Testis (tissue), 5 donors: ENCODE measurements at places on chromosomes 1 and 21. TPM values are rescaled to one million over a fixed set of nuclear protein-coding genes. Genes with fewer than 3 reads are reported as not detected.

Gene TGFBR3
- polyA plus RNA-seq, result 37.2 TPM

Gene PIK3C2B
- polyA plus RNA-seq, result 7.6 TPM

- no peaks in the 10 kb centered on the region for H3K36me3 ChIP-seq
- H3K27ac ChIP-seq, result no peak overlapping the region
- no peaks in the 10 kb centered on the region for H3K4me1 ChIP-seq
- no peak overlapping the region for H3K4me3 ChIP-seq
- H3K27me3 ChIP-seq, result no peaks in the 10 kb centered on the region
Observed at GRCh38 chr1:90911353-90911752, 110.5 kb downstream of the ZNF644 start.

DNA sequence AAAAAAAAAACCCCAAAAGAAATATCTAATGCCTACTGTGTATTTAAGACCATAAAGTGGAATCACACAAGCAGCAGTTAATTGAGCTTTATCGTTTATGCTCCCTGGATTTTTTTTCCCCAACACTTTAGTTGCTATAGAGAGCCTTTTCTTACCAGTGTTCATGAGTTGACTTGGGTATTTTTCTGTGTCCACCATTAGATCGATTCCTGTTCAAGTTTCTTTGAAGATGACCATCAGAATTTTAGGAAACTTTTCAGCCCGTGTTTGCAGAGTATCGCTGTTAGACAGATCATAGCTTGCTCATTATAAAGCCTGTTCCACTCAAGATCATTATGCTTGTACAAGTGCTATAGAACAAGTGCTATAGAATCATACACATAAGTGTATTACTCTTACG is 1.5 kb downstream of the RALGPS2 start:
- H3K4me3 ChIP-seq, result peak overlapping the region; percentile 93
- H3K27ac ChIP-seq, result peak overlapping the region; percentile 94
- no peaks in the 10 kb centered on the region for H3K36me3 ChIP-seq
- no peaks in the 10 kb centered on the region for H3K4me1 ChIP-seq
- no peak for DNase-seq

DNA sequence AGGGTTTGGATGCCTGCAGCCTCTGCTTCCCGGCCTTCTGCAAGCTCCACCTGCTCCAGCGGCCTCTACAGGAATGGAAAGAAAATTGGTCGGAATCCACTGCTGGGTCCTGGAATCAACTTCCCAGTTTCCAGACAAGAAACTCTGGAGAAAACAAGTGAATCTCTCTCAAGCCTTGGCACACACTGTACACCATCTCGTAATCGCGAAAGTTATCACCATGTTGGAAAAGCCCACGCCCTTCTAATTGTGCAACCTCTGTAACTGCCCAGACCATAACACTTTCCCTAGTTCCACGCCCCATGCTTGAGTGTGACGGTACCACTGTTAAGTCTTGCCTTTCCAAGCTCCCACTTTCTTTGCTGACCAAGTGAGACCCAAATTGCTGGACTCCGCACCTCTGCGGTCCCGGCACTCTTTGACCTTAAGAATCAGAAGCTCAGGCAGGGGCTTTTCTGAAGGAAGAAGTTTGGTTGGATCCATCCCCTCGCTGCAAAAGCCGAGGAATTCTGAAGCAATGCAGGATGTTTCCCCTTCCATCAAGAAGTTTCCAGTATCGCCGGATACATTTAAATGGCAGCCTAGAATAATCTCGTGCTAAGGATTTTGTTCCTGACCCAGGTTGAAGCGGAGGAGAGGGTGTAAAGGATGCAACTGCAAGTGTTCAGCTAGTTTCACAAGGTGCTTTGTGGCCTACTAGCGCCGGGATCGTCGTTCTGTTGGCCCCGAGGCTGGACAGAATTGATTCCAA is 6.2 kb downstream of the NR5A2 start:
- H3K27me3 ChIP-seq, result no peaks in the 10 kb centered on the region
- no peak overlapping the region for H3K27ac ChIP-seq
- H3K4me1 ChIP-seq, result peaks cover 9% of the 10 kb centered on the region
- DNase-seq, result no peak
- H3K36me3 ChIP-seq, result no peaks in the 10 kb centered on the region
- no peak overlapping the region for H3K4me3 ChIP-seq

DNA sequence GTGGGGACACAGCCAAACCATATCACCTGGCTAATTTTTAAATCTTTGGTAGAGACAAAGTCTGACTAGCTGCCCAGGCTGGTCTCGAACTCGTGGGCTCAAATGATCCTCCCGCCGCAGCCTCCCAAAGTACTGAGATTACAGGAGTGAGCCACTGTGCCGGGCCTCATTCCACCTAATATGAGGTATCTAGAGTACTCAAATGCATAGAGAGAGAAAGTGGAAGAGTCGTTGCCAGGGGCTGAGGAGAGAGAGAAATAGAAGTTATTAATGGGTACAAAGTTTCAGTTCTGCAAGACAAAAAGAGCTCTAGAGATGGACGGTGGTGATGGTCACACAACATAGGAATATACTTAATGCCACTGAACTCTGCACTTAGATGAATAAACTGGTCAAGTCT is 119.6 kb downstream of the TOMM20 start:
- no peak for DNase-seq
- no peak overlapping the region for H3K27ac ChIP-seq
- H3K4me3 ChIP-seq, result no peak overlapping the region
- no peaks in the 10 kb centered on the region for H3K27me3 ChIP-seq

- peak overlapping the region; percentile 63 for H3K4me3 ChIP-seq
- no peak overlapping the region for H3K27ac ChIP-seq
- H3K4me1 ChIP-seq, result no peaks in the 10 kb centered on the region
- no peaks in the 10 kb centered on the region for H3K27me3 ChIP-seq
- no peaks in the 10 kb centered on the region for H3K36me3 ChIP-seq
Observed at GRCh38 chr1:85062425-85063026, 14.2 kb upstream of the MCOLN3 start.
